Stimulated activated CD4-positive, alpha-beta T cell treated with anti-CD3 and anti-CD28 coated beads, Interleukin-1b, Interleukin-23, amount 100 ng/mL, for 1 hour (primary cell): ENCODE measurements at places on chromosomes 12 and 14.

DNA sequence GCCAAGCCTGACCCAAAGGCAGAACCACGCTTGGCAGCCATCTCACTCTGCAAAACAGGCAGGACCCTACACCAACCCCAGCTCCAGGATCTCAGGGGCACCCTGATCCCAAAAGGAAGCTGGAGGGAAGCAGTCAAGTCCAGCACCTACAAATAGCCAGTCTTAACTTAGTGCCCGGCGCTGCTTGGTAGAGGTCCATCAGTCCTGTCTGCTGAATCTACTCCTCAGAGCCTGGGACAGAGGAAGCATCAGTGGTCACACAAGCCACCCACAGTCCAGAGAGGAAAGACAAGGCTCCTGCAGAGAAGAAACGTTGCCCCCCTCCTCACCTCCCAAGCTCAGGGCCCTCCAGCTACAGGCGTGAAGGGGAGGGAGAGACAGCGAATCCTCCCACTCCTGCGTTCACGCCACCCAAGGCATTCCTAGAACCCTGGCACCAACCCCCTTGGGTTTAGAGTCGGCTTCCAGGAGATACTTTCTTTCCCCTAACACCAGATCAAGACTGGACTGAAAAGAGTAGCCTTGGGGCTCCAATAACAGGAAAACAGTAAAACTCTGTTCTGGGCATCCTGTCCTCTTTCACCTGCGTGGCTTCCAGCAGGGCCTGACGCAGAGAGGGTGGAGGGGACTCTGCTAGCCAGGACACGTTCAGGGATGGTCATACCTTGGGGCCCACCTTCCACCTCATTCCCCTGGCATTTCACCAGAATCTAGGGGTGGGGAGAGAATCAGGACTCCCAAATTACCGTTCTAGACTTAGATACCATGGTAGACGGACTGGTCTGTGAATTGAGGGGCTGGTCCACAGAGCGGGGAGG, 1.2 kb downstream of the PXN start:
- DNase-seq, result no peak

- no peak for DNase-seq
Observed at GRCh38 chr12:94855853-94856252, 147.6 kb downstream of the NDUFA12 start.

DNA sequence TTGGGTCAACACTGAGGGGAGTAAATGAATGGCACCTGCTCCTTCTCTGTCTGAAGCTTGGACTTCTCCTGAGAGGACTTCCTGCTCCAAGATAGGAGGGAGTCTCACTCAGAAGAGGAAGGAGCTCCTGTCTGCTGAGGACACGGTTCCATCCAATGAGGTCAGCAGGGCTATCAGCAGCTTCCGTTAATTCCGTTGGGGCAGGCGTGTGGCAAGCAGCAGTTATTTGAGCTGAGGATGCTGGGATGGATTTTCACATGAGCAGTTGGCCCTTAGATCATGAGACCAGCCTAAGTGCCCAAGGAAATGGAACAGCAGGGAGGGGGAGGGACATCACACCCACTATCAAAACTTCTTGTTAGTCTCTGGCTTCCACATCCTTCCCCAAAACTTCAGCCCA, 159.0 kb upstream of the PZP start:
- no peak for DNase-seq

- no peak for DNase-seq
Observed at GRCh38 chr12:3520711-3521110, 29.7 kb downstream of the PRMT8 start.

DNA sequence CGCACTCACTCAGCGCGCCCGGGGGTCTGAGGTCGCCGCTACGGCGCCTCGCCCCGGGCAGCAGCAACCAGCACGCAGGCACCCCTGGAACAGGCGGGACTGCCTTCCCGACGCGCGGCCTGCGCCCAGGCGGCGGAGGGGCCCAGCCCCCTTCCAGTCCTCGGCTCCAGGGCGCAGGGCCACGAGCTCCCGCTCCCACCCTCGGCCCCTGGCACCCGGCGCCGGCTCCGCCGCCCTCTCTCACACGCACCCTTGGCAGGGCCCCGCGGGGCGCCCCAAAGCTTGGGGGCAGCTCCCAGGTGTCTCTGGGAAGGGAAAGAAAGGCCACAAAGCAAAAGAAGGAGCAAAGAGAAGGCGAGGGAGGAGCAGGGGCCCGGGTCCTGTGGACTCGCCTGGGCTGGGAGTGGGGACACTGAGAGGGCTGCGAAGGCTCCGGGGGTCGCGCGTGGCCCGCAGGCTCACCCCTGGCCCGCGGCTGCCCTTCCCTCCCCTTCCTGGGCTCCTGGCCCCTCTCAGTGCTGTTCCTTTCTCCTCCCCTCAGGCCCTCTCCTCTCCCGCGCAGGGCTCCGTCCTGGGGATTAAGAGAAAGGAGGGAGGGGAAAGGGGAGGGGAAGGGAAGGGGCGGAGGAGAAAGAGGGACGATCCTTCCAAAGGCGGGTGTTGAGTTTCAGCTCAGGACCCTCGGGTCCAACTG, 907 bp upstream of the EFS start:
- DNase-seq, result no peak

DNA sequence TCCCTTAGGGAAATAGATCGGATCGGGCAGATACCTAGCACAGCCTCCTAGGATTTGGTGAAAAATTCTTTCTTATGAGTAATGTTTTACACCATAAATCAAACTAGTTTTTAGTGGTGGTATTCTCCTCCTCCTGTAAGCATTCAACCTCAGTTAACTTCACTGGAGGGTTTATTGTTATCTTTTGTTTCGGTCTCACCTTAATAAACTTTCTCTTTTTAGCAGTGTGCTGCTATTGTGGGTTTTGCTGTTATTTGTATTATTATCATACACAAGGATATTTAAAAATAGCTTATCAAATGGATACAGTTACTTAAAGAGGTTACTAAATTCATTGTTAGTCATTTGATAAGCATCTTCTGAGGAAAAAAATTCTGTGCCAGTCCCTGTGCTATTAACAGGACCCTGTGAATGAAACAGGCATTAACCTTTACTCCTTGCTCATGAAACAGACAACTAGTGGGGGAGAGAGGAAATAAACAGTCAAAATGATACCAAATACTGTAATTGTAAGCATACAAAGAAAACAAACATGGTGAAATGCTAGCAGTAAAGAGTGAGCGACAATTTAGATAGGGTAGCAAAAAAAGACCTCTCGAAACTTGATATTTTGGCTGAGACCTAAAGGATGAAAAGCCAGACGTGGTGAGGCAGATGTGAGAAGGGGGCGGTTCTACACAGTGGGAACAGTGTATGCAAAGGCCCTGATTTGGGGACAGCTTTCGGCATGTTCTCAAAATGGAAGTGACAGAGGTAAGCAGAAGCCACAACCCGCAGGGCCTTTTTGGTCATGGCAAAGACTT, 178.7 kb upstream of the SOX5 start:
- DNase-seq, result no peak

GRCh38 chr14:55749201-55749812, 169.3 kb downstream of the KTN1 start:
- DNase-seq, result no peak
